ENCODE measurements at places on chromosomes 5 and 9. TPM values are rescaled to one million over a fixed set of nuclear protein-coding genes. Genes with fewer than 3 reads are reported as not detected.
A peak's percentile ranks its signal among the peaks of the same experiment; 100 is the strongest.

GRCh38 chr9:131981116-131981776 is 98.4 kb downstream of the MED27 start:
- peak; percentile 80 for DNase-seq

DNA sequence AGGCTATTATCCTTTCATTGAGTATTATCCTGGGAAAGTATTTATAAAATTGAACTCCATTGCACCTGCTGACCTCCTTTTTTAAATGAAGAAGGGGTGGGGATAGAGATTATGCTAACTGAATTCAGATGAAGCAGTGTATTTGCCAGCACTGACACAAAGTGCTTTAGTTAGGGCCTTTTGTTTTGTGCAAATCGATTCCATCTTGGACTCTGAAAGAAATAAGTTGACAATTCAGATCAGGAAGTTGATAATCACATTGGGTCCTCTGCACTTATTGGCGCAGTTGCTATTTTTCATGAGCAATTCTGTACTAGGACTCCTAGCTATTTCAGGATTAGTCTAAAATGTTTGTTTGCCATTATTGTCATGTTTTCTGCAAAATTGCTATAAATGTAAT is 101.6 kb upstream of the FSD1L start:
- no peak for DNase-seq

- no peak for DNase-seq
Measured at GRCh38 chr5:146073239-146073900, 32.0 kb downstream of the PLAC8L1 start.

DNA sequence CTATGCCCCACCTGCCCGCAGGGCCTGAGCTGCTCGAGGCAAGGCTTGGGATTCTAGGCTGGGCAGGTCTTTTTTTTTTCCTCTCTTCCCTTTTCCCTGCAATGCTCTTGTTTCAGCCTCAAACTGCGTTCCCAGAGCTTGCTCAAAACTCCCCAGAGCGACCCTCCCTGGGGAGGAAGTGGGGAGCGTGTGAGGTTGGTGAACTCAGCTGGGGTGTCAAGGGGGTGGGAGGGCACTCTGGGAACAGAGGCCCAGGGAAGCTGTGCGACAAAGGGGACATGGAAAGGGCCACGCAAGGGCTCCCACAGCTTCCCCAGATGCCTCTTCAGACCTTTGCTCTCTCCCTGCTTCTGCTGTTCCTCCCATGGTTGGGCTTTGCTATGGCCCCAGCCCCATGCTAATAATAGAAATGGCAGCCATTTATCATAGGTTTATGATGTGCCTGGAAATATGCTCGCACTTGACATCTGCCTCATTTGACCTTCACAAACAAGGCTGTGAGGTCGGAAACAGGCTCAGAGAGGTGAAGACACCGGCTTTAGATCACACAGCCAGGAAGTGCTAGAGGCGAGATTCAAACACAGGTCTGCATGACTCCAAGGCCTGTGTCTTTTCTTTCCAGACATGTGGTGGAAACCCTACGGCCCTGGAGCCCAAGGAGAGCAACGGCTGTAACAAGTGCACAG is 40.9 kb upstream of the IL17B start:
- no peak for DNase-seq

GRCh38 chr9:128201441-128202369 is 1.5 kb upstream of the DNM1 start:
- DNase-seq, result no peak

GRCh38 chr9:89493181-89493580 is 4.7 kb downstream of the SEMA4D start:
- no peak for DNase-seq

DNA sequence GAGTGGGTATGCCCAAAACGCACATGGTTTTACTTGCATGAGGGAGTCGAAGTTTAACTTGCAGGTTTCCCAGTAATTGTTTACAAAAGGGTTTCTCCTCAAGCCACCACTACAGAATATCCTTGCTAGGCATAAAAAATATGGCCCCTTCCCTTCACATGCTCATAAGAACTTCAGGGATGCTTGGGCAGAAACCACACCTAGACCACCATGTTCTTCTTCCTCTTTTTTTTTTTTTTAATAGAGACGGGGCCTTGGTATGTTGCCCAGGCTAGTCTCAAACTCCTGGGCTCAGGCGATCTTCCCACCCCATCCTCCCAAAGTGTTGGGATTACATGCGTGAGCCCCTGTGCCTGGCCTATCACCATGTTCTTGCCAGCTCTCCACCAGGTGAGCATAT is 18.6 kb upstream of the PLIN2 start:
- no peak for DNase-seq

- no peak for DNase-seq
Measured at GRCh38 chr9:102587281-102587680, 407.9 kb upstream of the CYLC2 start.

DNA sequence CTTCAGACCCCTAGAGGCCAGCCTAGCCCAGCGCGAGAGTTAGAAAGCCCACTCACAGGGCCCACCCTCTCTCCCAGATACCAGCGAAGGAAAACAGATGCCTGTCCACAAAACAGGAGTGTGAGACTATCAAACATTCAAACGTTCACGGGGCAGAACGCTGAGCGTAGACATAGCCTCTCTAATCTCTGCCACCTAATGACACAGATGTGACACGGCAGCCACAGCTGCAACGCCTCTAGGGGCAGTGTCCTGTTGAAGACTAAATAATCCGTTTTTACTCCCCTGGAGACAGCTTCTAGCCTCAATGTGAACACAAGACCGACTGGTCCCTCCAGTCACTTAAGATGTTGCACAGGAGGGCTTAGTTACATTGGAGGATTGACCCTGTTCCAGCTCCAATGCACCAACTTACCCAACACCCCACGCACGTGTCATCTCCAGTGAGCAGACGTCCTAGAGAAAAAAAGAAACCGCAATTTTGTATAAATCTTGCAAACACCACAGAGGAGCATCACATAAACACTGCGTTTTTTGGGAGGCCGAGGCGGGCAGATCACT is 14.3 kb downstream of the DIPK1B start:
- peak; percentile 68 for DNase-seq

- DNase-seq, result no peak
Measured at GRCh38 chr9:106376689-106377088, 486.3 kb upstream of the ZNF462 start.

DNA sequence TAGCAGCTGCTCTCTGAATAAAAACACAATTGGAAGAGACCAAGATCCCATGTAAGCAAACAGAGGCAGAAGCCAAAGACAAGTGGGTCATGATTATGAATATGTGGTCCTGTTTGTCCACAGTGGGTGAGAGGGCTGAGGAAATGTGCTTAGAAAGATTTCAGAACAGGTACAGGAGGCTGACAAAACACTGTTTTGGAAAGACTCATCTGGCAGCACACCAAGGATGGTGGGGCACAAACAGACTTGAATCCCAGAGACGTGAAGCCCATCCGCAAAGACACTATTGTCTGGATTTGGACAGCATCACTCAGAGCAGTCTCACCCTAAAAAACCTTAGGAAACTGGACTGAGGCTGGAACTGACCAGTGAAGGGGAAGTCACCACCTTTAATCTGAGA is 85.0 kb downstream of the ADRB2 start:
- peak; percentile 59 for DNase-seq

DNA sequence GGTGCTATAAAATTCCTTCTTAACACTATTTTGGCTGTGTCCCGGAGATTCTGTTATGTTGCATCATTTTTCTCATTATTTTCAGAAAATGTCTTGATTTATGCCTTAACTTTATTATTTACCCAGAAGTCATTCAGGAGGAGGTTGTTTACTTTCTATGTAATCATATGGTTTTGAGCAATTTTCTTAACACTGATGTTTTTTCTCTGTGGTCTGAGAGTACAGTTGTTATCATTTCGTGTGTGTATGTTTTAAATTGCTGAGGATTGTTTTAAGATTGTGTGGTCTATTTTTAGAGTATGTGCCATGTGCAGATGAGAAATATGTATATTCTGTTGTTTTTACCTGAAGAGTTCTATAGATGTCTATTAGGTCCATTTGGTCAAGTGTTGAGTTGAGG is 498.1 kb upstream of the ZNF608 start:
- no peak for DNase-seq

- no peak for DNase-seq
Measured at GRCh38 chr5:135085936-135086725, 52.1 kb upstream of the PITX1 start.

DNA sequence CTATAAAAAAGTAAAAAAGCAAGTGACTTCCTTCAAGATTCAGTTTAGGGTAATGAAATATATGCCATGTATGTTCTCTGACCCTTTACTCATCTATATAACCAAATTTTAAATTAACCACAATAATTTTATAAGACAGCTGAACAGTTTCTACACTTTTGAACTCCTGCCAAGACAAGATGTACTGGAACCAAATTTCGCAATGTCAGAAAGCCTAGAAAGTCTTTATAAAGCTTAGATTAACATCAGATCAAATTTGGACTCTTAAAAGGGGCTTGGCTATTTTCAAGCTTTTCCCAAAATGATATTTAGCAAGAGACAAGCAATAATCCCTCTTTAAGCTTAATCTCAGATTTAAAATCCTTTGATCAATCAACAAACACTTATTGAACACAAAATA is 362.6 kb downstream of the PTPRD start:
- no peak for DNase-seq

The GPR150 gene
- 0.13 TPM for total RNA-seq

The RAB14 gene
- total RNA-seq, result 33.8 TPM

The SHC3 gene
- 0.25 TPM for total RNA-seq

The KLHL3 gene
- 50.4 TPM for total RNA-seq

The TAS2R1 gene
- total RNA-seq, result not detected

The DRD1 gene
- not detected for total RNA-seq

The GABRA1 gene
- total RNA-seq, result not detected

The FCHSD1 gene
- 10.7 TPM for total RNA-seq
